Cerebellum (tissue), 4 donors: ENCODE measurements at places on chromosomes 4 and X. TPM values are rescaled to one million over a fixed set of nuclear protein-coding genes. Genes with fewer than 3 reads are reported as not detected.
A peak's percentile ranks its signal among the peaks of the same experiment; 100 is the strongest.

DNA sequence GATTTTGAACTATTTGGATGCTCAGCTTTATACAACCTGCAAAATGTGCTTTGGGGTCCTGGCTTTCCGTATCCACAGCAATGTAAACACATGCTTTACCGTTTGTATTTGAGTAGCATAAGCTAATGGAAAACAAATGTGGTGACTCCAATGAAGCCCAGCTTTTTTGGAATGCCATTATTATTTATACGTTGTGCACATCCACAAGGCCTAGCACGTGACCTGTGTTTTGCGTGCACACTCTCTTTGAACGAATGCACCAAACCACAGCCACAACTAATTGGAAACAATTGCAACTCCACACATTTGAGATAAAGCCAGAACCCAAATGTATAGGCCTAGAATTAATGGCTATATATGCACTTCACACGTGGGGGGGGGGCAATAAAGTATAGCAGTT is 189.5 kb upstream of the GPC4 start:
- no peak for DNase-seq

DNA sequence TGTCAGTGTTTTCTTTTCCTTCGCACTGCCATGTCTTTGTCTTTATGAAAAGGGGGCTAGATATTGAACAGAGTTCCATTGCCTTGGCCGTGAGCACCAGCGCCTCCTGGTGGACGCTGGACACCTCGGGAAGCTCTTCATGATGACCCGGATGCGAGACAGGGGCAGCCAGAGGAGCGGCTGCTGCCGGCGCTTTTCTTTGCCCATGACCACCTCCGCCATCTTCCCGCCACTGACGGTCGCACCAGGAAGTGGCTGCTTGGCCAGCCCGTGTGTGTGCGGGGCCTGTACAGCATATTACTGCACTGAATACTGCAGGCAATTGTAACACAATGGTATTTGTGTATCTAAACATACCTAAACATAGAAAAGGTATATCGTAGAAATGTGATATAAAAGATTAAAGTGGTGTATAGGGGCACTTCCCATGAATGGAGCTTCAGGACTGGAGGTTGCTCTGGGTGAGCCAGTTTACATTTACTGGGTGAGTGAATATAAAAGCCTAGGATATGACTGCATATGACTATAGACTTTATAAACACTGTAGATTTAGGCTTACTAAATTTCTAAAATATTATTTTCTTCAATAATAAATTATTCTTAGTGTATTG is 15.8 kb upstream of the GRIA2 start:
- DNase-seq: no peak

DNA sequence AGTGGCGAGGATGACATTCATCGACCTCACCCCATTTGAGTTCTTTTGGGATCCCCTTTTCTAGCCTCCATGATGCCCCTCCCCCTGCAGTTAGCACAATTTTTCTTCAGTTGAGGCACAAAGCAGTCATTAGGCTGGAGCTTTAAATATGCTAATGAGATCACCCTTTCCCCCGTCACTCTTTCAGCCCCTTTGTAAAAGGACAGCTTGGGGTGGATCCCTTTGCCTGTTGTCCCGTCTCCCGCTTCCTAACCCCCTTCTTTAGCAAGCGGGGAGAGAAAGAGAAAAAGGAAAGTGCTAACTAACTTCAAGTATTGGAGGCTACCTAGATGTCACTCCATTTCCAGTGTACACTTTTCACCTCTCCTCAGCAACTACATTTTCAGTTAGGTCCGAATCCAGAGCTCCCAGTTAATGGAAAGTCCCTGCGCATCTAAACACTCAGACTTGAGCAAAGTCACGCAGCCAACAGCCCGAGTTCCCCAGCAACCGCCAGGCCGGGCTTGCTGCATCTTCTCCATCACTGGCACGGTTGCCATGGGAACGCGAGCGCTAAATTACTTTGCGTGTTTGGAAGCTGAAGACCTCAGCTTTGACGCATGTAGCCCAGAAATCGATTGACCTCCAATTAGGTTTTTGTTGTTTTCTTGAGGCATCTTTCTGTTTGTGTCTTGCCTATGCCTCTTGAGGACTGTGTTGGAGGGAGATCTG is 76.8 kb downstream of the RTL5 start:
- peak; percentile 43 for DNase-seq

- DNase-seq: no peak
These were observed 524.1 kb downstream of the IL15 start for GRCh38 chr4:142160509-142160908.

- no peak for DNase-seq
These were observed 109.5 kb upstream of the MYOZ2 start for GRCh38 chr4:119025916-119026661.

DNA sequence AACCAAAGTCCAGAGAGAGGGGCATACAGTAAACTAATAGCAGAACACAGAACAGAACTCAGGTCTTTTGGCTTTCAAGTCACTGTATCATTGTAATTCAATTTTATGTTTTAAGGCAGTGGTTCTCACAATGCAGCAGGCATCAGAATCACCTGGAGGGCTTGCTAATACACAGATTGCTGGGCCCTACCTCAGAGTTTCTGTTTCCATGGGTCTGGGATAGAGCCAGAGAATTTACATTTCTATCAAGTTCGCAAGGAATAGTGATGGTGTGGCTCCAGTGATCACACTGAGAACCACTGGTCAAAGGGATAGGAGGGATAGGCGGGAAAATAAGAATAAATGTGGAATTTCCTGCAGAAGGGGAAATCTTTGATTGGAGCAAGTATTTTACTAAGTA is 36.7 kb downstream of the LANCL3 start:
- DNase-seq: no peak

GRCh38 chrX:43003204-43003565 is 225.2 kb upstream of the PPP1R2C start:
- DNase-seq: no peak

GRCh38 chr4:10581022-10581421 is 103.5 kb downstream of the CLNK start:
- DNase-seq: no peak

The LIMCH1 gene
- 50.8 TPM for total RNA-seq

The POF1B gene
- total RNA-seq: 0.09 TPM

The PLXNB3 gene
- total RNA-seq: 3.3 TPM
